ENCODE measurements at places on chromosomes 7 and 10. TPM values are rescaled to one million over a fixed set of nuclear protein-coding genes. Genes with fewer than 3 reads are reported as not detected.

The CLRN3 gene
- 0.39 TPM for total RNA-seq

DNA sequence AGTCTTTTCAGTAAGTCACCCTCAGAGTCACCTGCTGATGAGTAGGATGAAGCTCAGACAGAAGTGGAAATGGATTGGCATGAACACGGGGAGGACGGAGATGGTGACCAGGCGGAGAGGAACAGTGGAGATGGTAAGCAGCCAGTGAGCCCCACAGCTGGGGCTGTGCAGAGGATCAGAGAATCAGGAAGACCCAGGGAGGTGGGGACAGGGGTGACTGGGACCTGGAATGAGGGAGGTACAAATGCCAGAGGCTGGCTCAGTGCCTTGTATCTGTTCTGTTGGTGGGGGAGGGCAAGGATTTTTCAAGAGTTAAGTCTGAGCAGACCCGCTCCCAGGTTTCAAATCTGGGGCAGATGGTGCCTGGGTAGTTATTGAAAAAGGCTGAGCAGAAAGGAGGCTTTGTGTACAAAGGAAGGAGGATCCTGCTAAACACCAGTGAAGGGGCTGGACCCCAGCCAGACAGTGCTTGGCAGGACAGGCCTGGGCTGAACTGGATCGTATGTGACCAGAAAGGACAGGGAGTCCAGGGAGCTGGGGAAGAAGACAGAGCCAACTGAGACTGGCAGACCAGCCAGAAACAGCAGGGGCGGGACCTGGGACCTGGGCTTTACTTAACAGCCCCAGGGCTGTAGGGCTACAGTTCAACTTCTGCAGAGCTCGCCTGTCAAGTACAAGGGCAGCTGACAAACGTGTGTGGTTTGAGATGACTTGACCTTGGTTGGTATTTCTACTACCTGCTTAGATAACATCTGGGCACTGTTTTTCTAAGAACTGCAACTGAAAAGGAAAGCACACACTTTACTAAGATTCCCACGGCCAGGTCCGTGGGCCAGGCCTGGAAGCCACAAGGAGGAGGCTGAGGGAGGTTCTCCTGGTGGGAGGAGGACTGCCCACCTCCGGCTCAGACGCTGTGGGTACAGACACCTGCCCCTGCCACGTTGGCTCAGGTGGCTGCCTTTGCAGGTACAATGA, 13.2 kb upstream of the FRMPD2 start:
- H3K27ac ChIP-seq = no peak overlapping the region
- no peaks in the 10 kb centered on the region for H3K36me3 ChIP-seq
- no peak for DNase-seq

GRCh38 chr7:116525298-116525912, 569 bp downstream of the CAV1 start:
- peak overlapping the region; percentile 89 for H3K4me3 ChIP-seq
- peak overlapping the region; percentile 100 for H3K27ac ChIP-seq
- H3K4me1 ChIP-seq = peaks cover 82% of the 10 kb centered on the region
- peaks cover 27% of the 10 kb centered on the region for H3K36me3 ChIP-seq

- no peaks in the 10 kb centered on the region for H3K36me3 ChIP-seq
- H3K4me1 ChIP-seq = no peaks in the 10 kb centered on the region
- peaks cover 43% of the 10 kb centered on the region for H3K27me3 ChIP-seq
- H3K4me3 ChIP-seq = no peak overlapping the region
- H3K27ac ChIP-seq = no peak overlapping the region
- no peak for DNase-seq
Observed at GRCh38 chr7:155090684-155091083, 20.6 kb downstream of the HTR5A start.

The IGF2BP3 gene
- total RNA-seq = 79.1 TPM

DNA sequence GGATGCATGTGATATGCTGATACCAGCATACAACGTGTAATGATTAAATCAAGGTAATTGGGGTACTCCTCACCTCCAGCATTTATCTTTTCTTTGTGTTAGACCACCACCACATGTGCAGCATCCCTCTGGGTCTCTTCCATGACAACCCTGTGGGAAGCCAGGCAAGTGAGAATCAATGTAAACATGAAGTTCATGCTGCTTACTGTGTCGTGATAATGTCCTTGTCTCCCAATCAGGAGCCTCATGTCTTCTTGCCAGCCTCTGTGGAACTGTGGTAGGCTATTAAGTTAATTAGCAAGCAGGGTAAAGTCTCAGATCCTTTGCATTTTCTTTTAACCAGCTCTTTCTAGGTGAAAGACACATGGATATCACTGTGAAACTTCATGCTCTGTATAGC, 126.7 kb downstream of the TES start:
- no peak overlapping the region for H3K27ac ChIP-seq
- no peaks in the 10 kb centered on the region for H3K27me3 ChIP-seq
- no peak overlapping the region for H3K4me3 ChIP-seq
- no peaks in the 10 kb centered on the region for H3K36me3 ChIP-seq
- peaks cover 20% of the 10 kb centered on the region for H3K4me1 ChIP-seq

DNA sequence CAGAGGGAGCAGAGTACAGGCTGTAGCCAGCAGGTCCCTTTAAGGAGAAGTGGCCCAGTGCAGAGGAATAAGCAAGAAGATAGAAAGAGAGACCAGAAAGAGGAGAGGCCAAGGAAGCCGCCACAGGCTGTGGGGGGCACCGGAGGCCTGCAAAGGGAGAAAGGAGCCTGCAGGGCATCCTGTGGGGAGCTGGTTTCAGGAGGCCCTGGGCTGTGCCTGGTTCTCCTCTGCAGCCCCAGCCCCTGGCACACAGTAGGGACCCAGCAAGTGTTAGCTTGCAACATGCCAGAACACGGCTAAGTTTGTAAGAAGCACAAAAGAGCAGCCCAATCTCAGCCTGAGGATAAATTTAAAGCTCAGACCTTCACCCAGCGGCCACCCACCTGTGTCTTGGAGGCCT, 12.3 kb upstream of the C10orf71 start:
- H3K36me3 ChIP-seq = no peaks in the 10 kb centered on the region
- H3K27ac ChIP-seq = no peak overlapping the region

The ST7 gene
- total RNA-seq = 12.6 TPM

GRCh38 chr10:13717936-13718772, 131.4 kb downstream of the PRPF18 start:
- no peaks in the 10 kb centered on the region for H3K27me3 ChIP-seq
- no peak for DNase-seq
- no peaks in the 10 kb centered on the region for H3K36me3 ChIP-seq
- no peak overlapping the region for H3K27ac ChIP-seq

DNA sequence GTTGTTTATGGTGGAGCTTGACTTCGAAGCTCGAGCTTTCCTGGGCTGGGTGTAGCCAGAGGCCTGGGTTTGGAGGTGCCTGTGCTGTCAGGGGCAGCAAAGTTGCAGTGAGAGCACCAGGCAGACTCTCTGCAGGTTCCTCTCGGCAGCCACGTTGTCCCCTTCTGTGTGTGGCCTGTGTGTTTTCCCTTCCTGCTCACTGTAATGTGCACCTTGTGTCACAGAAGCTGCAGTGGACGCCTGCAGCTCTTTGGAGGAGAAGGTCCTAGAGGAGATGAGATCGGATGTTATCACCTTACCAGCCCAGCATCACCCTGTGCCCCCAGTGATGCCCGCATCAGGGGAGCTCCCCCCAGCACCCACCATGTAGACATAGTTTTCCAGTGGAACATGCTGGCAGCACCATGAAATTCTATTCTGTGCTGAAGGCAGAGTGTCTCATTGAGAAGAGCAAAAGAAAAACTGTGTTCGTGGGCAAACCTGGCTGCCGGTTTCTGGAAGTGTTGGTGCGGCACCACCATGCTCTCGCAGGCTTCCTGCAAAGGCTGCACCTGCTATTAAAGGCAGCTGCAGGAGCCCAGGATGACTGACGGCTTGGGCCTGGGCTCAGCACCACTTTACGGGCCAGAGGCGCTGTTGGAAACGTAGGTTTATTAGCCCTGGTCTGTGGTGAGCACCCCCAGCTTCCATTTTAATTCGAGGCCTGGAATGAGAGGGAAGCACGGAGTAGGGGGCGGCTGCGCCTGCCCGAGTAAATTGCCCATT, 609.8 kb upstream of the FOXK1 start:
- H3K4me3 ChIP-seq = no peak overlapping the region
- no peak for DNase-seq

The C7orf33 gene
- total RNA-seq = not detected

DNA sequence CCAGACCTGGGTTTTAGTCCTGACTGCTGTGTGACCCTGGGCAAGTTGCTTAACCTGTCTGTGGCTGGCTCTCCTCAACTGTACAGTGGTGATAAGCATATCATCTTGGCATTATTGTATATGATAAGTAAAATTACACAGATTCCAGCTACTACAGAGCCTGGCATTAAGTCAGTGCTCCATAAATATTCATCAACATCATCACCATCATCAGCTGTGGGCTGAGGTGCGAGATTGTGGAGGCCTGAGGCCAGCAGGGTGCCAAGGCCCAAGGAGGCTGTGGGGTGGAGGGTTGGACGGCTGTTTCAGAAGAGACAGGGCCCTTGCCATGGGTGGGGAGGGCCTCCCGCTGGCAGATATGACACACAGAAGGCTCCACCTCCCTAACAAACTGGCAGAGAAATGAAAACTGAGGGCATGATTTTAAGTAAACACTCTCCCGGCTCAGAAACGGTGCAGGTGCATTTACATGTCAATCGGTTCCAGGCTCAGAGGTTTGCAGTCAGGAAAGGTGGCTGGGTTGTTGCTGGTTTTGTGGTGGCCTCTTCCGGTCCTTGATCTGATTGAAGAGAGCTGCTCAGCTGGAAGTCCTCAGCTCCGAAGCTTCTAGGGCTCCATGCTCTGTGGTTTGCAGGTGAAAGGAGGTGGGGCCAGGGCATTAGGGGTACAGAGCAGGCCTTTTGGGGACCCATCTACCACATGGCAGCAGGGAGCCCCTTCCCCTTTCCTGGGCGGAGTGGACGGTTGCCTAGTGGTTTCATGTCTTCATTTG, 10.2 kb downstream of the CRYGN start:
- DNase-seq = no peak
- no peaks in the 10 kb centered on the region for H3K36me3 ChIP-seq
- H3K4me1 ChIP-seq = peaks cover 63% of the 10 kb centered on the region

The NUDT1 gene
- total RNA-seq = 47.4 TPM

The ZNF467 gene
- 11.3 TPM for total RNA-seq

DNA sequence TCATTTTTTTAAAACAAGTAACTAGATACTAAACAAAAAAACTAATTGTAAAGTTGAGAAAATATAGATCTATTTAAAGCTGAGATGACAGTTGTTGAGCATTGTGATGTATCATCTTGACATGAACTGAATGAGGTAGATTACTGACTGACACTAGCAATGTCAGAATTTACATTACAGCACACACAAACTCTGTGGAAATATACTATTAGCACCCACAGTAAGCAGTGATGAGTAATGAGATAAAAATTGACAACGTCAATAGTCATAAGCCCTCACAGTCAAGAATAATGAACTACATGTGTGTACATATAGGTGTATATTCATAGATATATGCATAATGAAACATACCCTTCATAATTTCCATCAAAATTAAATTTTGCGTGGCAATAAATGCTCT, 368.4 kb downstream of the TFEC start:
- H3K27ac ChIP-seq = no peak overlapping the region
- no peak overlapping the region for H3K4me3 ChIP-seq
- no peaks in the 10 kb centered on the region for H3K4me1 ChIP-seq
- DNase-seq = no peak
- H3K27me3 ChIP-seq = no peaks in the 10 kb centered on the region

- H3K36me3 ChIP-seq = no peaks in the 10 kb centered on the region
- peaks cover 10% of the 10 kb centered on the region for H3K4me1 ChIP-seq
- no peak for DNase-seq
Observed at GRCh38 chr10:79244841-79245504, 102.3 kb upstream of the PPIF start.

GRCh38 chr7:67753891-67754290, 757.3 kb downstream of the TYW1 start:
- H3K4me3 ChIP-seq = no peak overlapping the region
- H3K27me3 ChIP-seq = no peaks in the 10 kb centered on the region
- DNase-seq = no peak
- no peak overlapping the region for H3K27ac ChIP-seq
- H3K4me1 ChIP-seq = no peaks in the 10 kb centered on the region

- no peak for DNase-seq
- H3K4me3 ChIP-seq = no peak overlapping the region
- H3K4me1 ChIP-seq = no peaks in the 10 kb centered on the region
- no peak overlapping the region for H3K27ac ChIP-seq
Observed at GRCh38 chr7:134676743-134677142, 30.1 kb downstream of the BPGM start.

- DNase-seq = no peak
- H3K27ac ChIP-seq = no peak overlapping the region
- H3K36me3 ChIP-seq = no peaks in the 10 kb centered on the region
- H3K4me3 ChIP-seq = no peak overlapping the region
- H3K27me3 ChIP-seq = no peaks in the 10 kb centered on the region
- H3K4me1 ChIP-seq = no peaks in the 10 kb centered on the region
Observed at GRCh38 chr10:66586073-66586472, 339.8 kb upstream of the LRRTM3 start.

The DLX5 gene
- not detected for total RNA-seq

DNA sequence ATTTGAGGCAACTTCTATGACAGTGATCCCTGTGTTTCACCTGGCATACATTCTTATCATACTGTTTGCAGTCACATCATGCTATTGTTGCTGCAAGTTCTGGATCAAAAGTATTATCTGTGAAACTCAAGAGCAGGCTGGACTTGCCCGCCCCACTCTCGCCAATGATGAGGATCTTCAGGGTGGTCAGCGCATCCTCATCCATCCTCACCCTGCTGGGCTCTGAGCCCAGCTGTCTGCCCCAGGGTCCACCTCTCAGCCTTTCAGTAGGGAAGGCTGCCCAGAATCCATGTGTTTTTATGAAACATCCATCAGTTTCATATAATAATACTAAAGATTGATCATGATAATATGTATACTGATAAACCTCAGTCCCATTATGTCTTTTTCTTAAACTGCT, 55.4 kb upstream of the KIF5B start:
- no peak overlapping the region for H3K4me3 ChIP-seq
- no peaks in the 10 kb centered on the region for H3K36me3 ChIP-seq
- peaks cover 11% of the 10 kb centered on the region for H3K4me1 ChIP-seq
- H3K27ac ChIP-seq = no peak overlapping the region
- no peaks in the 10 kb centered on the region for H3K27me3 ChIP-seq
- no peak for DNase-seq

DNA sequence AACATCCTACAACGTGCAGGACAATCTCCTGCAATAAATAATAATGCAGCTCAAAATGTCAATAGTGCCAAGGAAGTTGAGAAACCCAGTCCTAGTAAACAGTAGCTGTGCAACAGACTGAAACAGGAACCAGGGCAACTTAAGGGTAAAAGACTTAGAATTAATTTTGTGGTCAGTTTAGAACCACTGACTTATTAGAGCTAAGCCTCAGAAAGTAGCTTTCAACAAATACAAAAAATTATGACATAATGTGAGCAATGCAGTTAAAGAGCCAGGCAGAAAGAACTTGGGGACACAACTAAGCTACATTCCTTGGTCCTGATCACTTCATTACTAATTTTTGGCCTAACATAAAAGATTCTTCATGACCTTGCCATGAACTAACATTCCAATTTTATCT, 195.4 kb downstream of the MACC1 start:
- H3K4me3 ChIP-seq = no peak overlapping the region
- H3K4me1 ChIP-seq = no peaks in the 10 kb centered on the region
- H3K27ac ChIP-seq = no peak overlapping the region
- DNase-seq = no peak

DNA sequence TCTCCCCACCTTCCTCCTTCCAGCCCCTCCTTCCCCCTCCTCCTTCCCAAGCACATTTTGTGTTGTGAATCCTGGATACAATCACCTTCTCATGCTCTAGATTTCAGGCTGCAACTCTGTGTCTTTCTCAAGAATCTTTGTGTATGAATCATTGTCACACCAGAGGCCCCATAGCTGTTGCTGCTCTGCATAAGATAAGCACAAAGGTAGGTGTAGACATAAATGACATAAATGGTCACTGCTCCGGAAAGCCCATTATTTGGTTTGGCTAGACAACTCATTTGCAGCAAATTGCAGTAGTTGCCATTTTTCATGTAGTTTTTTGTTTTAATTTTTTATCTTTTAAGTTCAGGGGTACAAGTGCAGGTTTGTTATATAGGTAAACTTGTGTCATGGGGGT, 216.3 kb upstream of the NRP1 start:
- H3K4me3 ChIP-seq = no peak overlapping the region
- no peaks in the 10 kb centered on the region for H3K4me1 ChIP-seq
- no peaks in the 10 kb centered on the region for H3K36me3 ChIP-seq

Measured in HCT116 (cell line).